Stimulated activated CD4-positive, alpha-beta T cell treated with anti-CD3 and anti-CD28 coated beads, Interleukin-2, amount 100 ng/mL, for 48 hours (primary cell): ENCODE measurements at places on chromosomes 1 and 21.

- DNase-seq: no peak
Measured at GRCh38 chr1:8665833-8666232, 151.6 kb downstream of the RERE start.

GRCh38 chr21:29130270-29130969 is at the start of gene MAP3K7CL:
Gene MAP3K7CL, plus strand, starts transcription at chr21:29130644. Its CDS starts 2,701 bp downstream, at chr21:29133345.
- no peak for DNase-seq

- DNase-seq: no peak
Measured at GRCh38 chr21:46195595-46196195, 11.4 kb upstream of the SPATC1L start.

DNA sequence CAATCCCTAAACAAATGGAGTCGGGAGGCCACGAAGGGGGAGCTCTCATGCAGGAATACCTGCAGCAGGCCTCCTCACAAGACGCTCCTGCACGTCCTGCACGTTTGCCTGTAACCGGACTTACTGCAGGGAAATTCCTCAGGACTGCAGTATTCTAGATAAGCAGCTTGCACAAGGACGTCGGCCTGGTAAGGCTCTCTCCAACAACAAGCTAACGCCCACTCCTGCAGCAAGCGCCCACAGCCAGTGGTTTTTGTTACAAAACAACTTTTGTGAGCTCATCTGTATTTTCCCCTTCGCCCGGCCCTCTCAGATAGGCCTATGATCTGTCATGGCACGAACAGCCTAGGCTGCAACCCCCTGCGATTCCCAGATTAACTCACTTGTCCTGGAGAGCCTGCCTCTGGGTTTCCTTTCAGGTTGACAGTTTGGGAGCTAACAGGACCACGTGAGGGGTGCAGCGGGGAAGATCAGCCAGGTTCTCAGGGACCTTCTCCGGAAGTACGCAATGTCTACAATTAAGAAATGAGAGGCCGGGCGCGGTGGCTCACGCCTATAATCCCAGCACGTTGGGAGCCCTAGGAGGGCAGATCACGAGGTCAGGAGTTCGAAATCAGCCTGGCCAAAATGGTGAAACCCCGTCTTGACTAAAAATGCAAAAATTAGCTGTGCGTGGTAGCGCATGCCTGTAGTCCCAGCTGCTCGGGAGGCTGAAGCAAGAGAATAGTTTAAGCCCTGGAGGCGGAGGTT is 921 bp upstream of the MIB2 start:
- DNase-seq: peak; percentile 53

DNA sequence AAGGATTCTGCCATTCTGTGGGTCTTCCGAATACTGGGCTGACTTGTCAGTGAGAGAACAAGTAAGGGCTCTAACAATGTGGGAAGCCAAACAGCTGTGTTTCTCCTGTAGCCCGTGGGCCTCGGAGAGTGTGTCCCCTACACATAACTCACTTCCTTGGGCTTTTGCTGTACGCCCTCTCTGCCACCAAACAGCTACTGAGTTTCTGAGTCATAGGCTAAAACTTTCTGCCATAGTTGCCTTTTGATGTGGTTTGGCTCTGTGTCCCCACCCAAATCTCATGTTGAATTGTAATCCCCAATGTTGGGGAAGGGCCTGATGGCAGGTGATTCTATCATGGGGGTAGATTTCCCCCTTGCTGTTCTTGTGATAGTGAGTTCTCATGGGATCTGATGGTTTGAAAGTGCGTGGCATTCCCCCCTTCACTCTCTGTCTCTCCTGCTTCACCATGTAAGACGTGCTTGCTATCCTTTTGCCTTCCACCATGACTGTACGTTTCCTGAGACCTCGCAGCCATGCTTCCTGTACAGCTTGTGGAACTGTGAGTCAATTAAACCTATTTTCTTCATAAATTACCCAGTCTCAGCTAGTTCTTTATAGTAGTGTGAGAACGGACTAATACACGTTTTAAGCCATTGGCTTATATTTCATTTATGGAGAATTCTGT is 194.8 kb upstream of the HMCN1 start:
- no peak for DNase-seq

DNA sequence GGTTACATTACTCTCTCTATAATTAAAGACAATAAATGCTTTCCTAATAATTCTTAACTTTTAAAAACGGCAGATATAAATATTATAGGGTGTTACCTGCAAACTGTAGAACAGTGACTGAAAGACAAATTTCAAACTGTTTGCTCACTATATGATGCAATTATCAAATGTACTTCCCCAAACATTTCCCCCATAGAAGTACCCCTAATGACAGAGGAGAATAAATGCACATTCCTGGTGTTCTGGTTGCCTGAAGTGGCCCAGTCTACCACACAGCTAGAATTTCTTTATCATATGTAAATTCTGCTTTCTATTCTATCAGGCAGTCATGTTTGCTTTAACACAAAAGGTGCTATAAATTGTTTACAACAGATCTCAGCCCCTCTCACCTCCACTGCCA is 70.4 kb downstream of the VAV3 start:
- DNase-seq: no peak

DNA sequence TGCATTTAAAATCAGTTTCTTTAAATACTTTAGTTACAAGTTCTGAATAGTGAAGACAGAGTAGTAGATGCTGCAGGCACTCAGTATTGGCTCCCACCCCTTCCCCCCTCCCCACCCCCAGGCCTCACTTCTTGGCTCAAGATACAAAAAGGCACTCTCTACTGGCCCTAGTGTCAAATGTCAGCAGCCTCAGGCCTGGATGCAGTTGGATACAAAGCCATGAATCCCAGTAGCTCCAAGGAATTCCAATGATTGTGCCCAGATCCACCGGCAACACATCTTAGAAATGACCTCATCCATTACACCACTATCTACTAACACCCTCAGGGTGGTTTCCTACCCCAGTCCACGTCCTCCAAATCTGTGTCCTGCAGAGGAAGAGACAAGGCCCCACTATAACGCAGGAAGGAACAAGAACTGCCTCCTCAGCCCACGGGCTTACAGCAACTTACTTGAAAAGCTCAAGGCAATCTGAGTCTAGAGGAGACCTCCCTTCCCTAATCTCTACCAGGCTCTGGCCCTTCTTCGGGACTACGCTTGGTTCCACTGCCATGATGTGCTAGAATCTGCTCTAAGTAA is 17.6 kb downstream of the ACADM start:
- DNase-seq: no peak

DNA sequence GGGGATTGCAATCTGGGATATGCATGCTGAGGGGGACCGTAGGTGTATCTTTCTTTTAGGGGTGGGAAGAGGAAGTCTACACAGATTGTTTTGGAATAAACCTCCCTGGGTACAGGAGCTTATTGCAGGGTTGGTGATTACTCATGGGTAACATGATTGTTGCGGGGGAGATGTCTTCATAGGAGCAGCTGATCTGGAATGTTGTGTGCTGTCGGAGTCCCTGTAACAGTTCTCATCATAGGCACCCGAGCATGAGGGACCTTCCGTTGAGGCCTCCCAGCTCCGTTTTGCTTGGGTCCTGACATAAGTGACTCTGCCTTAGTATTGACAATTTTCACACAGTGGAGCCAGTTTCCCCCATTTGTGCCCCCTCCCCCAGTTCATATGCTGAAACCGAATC is 4.2 kb upstream of the PRXL2B start:
- no peak for DNase-seq

- no peak for DNase-seq
Measured at GRCh38 chr21:39799178-39799577, 54.2 kb downstream of the IGSF5 start.

GRCh38 chr1:151175041-151175741 is 590 bp downstream of the TMOD4 start:
- DNase-seq: no peak

GRCh38 chr1:68141071-68142021 is 90.9 kb upstream of the DIRAS3 start:
- no peak for DNase-seq

- DNase-seq: no peak
Measured at GRCh38 chr1:27007909-27008582, 4.6 kb downstream of the TENT5B start.

DNA sequence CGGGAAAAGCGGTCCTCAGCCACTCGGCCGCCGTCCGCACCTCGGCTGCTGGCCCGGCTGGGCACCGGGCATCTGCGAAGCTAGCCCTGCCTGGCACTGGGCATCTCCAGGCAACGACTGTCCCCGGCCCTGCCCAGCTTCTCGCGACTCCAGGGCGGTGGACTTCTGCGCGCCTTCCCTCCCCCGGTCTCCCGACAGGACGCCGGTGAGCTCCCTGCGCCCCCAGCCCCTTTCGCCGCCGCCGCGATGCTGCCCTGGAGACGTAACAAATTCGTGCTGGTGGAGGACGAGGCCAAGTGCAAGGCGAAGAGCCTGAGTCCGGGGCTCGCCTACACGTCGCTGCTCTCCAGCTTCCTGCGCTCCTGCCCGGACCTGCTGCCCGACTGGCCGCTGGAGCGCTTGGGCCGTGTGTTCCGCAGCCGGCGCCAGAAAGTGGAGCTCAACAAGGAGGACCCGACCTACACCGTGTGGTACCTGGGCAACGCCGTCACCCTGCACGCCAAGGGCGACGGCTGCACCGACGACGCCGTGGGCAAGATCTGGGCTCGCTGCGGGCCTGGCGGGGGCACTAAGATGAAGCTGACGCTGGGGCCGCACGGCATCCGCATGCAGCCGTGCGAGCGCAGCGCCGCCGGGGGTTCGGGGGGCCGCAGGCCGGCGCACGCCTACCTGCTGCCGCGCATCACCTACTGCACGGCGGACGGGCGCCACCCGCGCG is 514 bp downstream of the FAM43B start:
- no peak for DNase-seq

DNA sequence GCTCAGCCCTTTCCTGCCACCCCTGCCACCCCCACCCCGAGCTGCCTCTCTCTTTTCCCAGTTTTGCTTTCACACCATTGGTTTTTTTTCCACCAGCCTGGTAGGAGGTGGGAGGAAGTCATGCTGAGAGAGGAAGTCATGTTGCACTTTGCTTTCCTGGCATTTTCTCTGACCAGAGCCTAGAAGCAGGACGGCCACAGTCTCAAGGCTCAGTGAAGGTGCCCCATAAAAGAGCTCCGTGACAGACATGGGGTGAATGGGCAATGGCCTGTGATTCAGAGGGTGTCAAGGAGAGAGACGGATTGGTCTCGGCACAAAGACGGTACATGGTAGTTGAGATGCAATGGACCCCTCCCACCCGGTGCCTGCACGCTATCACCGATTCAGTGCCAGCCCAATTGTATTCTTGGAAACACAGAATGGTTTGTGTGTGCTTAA is 42.1 kb upstream of the DMRTB1 start:
- no peak for DNase-seq

DNA sequence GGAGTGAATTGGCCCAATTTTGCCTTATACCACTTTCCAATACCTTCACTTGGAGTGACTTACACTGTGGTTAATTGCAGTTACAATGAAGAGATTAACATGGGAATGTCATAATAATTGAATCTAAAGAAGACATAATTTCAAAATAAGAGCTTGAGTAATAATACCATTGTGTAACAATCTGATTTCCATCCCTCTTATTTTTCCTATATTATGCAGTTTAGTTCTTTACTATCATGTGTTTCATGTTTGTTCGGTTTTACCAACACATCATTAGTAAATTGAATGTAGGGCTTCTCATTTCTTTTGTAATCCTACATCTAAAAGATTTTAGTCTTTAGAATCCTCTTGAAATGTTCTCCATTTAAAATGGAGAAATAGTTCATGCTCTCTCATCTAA is 19.2 kb upstream of the XPR1 start:
- DNase-seq: no peak

GRCh38 chr1:54846301-54846700 is 40.7 kb downstream of the DHCR24 start:
- no peak for DNase-seq

DNA sequence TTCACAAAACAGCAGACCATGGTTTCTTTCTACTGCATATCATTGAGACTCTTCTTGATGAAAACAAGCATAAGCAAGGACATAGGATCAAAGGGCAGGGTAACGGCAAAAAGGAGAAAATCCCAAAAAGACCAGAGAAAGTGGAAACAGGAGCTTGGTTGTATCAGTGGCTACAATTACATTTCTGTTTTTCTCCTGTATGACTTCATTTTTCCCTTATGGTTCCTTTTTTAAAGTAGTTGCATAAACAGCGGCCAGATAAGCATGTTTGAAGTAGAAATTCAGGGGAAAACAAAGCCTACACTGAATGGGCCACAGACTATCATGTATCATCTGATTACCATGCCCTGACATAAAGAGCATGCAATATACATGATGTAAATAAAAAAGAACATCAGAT is 4.6 kb downstream of the EGLN1 start:
- DNase-seq: no peak

- no peak for DNase-seq
Measured at GRCh38 chr1:235818632-235819136, 48.0 kb downstream of the LYST start.

DNA sequence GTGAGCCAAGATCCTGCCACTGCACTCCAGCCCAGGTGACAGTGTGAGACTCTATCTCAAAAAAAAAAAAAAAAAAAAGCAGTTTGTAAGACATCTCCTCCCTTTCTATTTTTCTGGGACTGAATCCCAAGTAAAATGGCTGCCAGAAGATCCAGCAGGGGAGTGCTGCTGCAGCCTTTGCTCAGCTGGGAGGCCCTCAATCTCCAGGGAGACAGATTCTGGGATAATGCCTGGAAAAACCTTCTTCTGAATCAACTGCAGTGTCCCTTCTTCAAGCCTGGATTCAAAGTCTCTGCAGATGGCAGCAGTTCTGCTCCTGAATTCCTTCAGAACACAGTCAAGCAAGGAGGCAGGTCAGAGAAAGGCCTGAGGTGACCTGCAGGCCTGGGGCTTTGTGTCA is 191.0 kb upstream of the NRIP1 start:
- DNase-seq: no peak

- DNase-seq: no peak
Measured at GRCh38 chr1:206446688-206447421, 23.4 kb upstream of the IKBKE start.

DNA sequence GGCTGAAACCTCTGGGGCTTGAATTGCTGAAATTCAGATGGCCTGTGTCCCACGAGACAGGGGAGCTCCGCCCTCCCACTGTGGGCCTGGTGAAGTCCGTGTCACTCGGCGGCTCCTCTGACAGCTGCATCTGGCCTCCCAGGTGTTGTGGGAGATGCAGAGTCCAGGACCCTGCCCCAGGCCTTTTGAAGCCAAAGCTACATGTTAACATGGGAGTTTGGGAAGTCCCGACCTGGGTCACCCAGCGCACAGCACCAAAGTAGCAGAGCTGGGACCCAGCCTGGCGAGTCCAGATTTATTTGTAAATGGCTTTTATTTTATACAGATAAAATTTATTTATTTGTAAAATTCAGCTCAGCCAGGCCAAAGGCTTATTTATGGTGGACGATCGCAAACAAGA is 28.9 kb downstream of the SLC37A1 start:
- no peak for DNase-seq
